ENCODE measurements at places on chromosomes 3 and 15.
A peak's percentile ranks its signal among the peaks of the same experiment; 100 is the strongest.

DNA sequence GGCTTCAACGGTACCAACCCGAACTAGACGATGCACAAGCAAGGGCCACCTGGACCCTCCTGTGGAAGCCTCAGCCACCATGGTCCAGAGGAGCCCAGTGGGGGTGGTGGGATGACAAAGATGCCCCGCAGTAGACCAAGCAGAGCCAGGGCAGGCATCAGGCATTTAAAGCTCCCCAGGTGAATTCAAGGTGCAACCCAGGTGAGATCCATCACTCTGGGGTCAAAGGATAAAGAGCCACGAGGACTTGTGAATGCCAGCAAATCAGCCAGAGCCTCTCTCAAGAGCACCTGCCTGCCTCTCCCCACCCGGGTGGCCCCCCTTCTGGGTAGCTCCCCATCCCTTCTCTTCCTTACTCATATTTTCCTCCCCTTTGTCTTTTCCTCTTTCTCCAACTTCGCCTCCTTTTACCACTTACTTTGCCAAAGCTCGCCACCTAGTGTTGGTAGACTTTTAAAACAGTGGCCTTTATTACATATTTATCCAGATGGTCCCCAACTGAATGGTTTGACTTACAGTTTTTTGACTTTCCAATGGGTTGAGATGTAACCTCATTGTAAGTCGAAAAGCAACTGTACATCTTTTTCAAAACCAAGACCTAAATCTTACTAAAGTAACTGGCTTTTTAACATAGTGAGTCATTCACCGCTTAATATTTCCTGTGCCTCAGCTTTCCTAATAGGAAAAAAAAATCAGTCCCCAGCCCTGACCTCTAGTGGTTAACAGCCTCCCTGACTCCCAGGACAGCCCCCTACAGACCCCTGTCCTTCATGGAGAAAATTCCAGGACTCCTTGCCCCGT, 18.8 kb downstream of the PLA2G4F start:
- no peak for DNase-seq

- peak; percentile 41 for DNase-seq
Measured at GRCh38 chr3:193816656-193817311, 223.8 kb downstream of the OPA1 start.

DNA sequence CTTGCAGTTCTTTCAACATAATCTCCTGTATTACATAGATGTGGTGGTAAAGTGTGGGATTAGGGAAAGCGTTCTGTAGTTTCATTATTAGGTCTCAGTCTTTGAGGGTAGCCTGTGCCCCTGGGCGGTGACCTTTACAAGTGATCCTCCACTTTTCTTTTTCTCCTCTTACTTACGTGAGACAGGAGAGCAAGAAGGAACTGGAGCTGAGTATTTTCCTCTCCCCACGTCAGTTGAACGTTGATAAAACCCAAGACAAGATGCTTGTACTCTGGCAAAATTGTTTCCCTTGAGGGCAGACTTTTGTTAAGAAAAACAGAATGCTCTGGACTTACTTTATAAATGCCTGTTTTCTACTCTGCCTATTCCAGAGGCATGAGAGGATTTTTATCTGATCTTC, 378.7 kb downstream of the ZNF385D start:
- DNase-seq: no peak

DNA sequence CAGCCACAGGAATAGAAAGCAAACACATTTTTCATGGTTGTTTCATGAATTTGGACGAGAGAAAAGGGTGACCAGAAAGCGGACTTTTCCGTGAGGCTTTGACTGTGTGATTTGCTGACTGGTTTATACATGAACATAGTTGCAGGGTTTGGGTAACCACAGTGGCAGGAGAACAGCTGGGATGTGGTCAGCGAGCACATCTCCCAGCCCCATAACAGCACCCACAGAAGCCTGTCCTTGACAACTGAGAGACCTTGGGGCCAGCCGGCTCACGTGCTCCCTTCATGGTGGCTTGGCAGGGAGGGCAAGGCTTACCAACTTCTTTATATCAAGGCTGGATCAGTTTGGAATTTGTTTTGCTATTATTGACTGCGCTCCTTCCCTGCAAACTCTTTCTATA, 13.2 kb upstream of the RGMA start:
- DNase-seq: no peak

DNA sequence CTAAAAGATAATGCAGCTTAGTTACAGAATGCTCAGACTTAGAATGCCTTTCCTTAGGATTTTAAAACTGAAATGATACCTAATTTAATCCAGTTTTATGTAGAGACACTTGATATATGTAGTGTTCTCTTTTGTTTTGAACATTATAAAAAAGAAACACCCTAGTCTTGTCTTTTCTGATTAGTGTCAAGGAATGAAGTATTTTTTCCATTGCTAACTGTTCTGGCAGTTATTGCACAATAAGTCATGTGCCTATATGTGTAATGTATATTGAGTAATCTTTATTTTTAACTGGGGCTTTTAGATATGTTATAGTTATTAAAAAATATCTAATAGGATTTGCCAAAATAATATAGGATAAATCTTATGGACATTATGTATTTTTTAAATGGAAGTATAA, 4.5 kb downstream of the ARL8B start:
- no peak for DNase-seq

DNA sequence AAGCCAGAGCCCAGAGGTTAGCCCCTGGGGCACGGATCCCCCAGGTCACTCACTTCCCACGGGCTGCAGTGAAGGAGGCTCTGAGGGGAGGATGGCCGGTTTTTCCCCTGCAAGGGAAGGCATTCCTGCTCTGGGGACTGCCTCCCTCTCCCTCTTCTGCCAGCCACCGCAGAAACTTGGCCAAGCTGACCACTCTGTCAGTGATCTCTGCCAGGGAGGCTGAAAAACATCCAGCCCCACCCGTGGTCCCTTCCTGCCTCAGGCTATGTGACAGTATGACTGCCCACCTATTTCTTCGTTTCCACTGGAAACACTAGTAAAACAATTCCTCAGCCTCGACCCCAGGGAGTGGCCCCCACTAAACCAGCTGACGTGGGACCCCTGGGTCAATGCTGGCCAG, 14.6 kb upstream of the FANCD2 start:
- no peak for DNase-seq

GRCh38 chr3:140285380-140285779, 350.4 kb downstream of the CLSTN2 start:
- DNase-seq: no peak

- peak; percentile 42 for DNase-seq
Measured at GRCh38 chr3:181326637-181327223, 337.2 kb upstream of the DNAJC19 start.

DNA sequence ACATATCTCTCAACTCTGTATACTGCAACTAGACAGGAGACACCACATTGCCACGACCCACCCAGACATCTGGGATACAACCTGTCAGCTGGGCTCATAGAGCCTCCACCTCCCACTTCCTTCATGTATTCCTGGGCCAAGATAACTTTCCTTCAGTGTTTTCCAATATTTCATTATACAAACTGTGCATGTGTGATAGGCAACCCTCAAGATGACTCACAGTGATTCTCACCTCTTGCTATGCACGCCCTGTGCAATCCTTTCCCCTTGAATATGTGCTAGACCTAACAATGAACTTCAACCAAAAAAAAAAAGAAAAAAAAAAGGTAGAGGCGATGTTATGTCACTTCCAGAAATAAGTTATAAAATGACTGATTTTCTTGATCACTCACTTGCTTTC, 138.0 kb upstream of the ALCAM start:
- DNase-seq: no peak

DNA sequence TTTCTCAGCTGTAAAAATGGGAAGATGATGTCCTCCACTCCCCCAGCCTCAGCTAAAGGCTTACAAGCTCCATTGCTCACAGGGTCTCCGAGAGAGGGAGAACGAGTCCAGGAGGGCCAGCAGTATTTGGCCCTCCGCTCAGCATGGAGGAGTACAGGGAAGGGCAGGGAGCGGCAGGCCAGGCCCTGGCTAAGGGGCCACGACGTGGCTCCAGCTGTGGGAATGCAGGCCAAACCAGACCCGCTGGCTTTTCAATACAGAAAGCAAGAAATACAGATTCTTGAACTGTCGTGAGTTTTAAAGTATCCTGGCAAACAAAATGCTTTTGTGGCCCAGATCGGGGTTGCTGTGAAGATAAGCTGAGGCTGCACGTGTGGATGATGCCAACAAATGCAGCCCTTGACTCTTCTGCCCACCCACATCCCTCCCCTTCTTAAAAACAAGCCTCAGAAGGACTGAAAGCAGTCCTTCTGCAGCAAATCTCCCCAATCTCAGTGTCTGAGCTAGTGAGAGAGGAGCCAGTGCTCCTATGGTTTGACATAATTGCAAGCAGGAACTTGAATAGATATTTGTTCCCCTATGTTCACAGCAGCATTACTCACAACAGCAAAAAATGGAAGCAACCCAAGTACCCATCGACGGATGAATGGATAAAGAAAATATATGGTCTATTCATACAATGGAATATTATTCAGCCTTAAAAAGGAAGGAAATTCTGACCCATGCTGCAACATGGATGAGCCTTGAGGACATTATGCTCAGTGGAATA, 18.5 kb upstream of the FBLN2 start:
- DNase-seq: no peak

GRCh38 chr3:138919325-138919724, 27.6 kb downstream of the FOXL2 start:
- no peak for DNase-seq

- DNase-seq: no peak
Measured at GRCh38 chr3:74801924-74802323, 187.5 kb upstream of the CNTN3 start.

Measured in NCI-H1417 treated with DMSO at 0.1 percent for 48 hours (cell line).